ENCODE measurements at places on chromosomes 5 and 9. TPM values are rescaled to one million over a fixed set of nuclear protein-coding genes. Genes with fewer than 3 reads are reported as not detected.

The CD14 gene
- 42.0 TPM for total RNA-seq

The MRPL36 gene
- 107 TPM for total RNA-seq

The FAM200C gene
- 6.1 TPM for total RNA-seq

DNA sequence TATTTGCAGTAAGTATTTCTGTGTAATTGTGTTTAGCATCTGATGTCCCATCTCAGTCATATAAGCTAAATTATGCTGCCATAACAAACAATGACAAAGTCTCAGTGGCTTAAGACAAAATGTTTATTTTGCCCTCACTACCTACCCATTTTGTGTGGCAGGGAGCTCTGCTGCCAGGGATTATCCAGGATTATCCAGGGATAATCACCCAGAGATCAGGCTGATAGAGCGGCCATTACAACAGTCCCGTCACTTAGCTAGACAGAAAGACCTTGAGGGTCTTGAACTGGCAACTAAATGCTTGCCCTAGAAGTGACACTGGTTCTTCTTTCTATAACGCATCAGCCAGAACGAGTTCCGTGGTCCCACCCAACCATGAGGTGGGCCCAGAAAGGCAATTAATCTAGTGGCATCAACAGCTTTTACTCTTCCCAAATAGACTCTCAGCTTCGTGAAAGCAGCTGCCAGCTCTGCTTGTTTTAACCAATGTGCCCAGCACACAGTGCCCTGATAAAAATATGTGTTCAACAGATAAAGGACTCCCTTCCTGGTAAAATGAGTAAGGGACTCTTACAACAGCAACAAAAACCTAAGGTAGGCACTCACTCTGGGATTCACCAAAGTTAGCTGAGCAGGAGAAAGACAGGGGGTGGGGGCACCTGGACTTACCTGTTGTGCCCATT lies 22.8 kb downstream of the CCDC69 start:
- no peak for DNase-seq
- H3K27ac ChIP-seq = no peak overlapping the region
- H3K27me3 ChIP-seq = no peaks in the 10 kb centered on the region
- H3K4me1 ChIP-seq = no peaks in the 10 kb centered on the region
- no peak overlapping the region for H3K4me3 ChIP-seq

GRCh38 chr5:26329562-26330189 lies 708.7 kb downstream of the CDH9 start:
- DNase-seq = no peak
- no peaks in the 10 kb centered on the region for H3K27me3 ChIP-seq
- no peaks in the 10 kb centered on the region for H3K4me1 ChIP-seq
- no peak overlapping the region for H3K27ac ChIP-seq
- H3K4me3 ChIP-seq = no peak overlapping the region

DNA sequence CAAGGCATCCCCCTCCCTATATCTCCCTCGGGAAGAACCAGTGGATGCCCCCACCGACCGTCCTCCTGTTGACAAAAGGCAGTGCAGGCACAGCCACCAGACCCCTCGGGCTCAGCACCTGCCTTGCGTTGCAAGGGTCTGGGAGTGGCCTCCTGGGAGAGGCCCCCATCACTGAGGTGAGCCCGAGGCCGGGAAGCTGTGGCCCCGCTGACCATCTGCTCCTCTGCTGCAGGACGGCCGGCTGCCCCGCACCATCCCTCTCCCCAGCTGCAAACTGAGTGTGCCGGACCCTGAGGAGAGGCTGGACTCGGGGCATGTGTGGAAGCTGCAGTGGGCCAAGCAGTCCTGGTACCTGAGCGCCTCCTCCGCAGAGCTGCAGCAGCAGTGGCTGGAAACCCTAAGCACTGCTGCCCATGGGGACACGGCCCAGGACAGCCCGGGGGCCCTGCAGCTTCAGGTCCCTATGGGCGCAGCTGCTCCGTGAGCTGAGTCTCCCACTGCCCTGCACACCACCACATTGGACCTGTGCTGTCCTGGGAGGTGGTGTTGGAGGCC lies 23.3 kb upstream of the SUSD3 start:
- H3K27ac ChIP-seq = no peak overlapping the region
- H3K4me3 ChIP-seq = no peak overlapping the region
- no peaks in the 10 kb centered on the region for H3K4me1 ChIP-seq
- no peaks in the 10 kb centered on the region for H3K27me3 ChIP-seq
- no peaks in the 10 kb centered on the region for H3K36me3 ChIP-seq
- DNase-seq = no peak
